ENCODE measurements at places on chromosomes 5 and 9.

DNA sequence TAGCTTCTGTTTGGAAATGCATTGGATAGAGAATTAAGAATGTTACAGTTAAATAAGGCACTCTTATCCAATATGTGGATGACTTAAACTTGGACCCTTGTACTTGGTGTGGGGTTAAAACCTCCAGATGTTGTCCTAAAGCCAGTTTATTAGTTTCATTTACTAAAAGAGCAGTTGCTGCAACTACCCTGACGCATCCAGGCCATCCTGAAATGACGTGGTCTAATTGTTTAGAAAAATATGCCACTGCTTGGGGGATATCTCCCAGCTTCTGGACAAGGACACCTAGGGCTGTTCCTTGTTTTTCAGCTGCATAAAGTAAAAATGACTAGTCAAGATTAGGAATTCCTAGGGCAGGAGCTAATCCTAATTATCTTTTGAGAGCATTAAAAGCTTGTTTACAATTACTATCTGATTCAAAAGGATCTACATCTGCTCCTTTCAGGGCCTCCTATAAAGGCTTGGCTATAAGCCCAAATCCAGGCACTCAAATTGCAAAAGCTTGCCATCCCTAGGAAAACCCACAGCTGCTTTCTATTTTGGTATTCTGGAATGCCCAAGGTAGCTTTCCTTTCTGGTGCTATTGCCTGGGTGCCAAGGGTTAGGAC lies 45.7 kb upstream of the SLCO4C1 start:
- DNase-seq, result no peak

DNA sequence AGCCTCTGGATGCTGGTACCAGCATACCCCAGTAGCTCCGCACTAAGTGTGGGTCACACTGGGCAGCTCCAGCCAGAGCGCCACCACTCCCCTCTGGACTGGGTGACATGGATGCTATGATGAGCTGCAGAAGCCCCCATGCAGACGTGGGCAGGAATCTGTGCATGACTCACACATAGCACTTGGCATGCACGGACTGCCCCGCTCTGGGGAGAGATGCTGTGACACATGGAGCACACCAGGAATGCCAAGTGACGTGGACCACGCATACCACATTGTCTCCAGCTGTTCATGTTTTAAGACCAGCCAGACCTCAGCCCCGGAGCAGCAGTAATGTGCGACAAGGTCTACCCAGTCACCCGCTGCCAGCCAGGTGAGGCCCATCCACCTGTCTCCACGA lies 64.1 kb downstream of the SEMA4D start:
- no peak for DNase-seq

DNA sequence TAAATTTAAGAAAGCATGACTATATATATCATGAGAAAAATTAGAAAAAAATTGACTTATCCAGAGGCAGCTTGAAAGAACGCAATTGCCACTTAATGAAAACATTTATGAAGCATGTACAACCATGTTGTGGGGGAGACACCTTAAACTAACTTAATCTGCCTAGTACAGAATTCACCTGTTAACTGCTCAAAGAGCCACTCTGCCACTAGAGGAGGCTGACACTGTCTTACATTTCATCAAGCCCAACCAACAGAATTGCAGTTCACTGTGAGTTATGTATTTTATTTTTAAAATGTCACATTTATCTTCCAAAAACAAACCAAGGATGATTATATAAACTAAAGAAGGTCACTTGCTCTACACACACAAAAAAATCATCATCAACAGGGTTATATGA lies 252.9 kb downstream of the MLLT3 start:
- no peak for DNase-seq

GRCh38 chr5:31194468-31194813 lies 955 bp downstream of the CDH6 start:
- DNase-seq, result no peak

GRCh38 chr9:71677209-71677608 lies 91.1 kb downstream of the CEMIP2 start:
- DNase-seq, result no peak

DNA sequence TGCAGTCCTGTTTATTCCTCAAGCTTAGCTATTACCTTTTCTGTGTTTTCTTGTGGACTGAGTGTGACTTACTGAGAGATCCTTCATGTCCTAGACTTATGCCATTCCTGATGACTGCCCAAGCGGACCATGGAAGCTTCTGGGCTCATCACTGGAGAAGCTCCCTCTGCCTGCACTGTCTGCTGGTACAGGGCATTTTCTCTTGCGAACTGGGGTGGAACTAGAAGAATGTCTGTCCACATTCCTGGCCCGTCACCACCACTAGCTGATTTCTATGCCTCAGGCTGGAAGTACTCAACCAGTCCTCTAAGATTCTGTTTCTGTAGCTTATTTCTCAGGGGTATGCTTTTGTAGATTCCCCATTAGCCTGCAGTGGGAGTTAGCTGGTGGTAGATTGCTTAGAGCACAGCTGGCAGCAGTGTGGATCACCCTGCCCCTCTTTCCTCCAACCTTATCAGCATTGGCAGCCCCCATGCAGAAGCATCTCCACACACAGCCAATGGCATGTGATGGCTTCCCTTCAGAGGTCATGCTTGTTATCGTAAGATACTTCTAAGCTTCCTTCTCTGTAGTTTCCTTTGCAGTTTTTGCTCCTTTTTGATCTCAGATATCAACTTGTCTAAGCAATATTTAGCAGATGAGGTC lies 12.4 kb downstream of the SLC36A1 start:
- no peak for DNase-seq

DNA sequence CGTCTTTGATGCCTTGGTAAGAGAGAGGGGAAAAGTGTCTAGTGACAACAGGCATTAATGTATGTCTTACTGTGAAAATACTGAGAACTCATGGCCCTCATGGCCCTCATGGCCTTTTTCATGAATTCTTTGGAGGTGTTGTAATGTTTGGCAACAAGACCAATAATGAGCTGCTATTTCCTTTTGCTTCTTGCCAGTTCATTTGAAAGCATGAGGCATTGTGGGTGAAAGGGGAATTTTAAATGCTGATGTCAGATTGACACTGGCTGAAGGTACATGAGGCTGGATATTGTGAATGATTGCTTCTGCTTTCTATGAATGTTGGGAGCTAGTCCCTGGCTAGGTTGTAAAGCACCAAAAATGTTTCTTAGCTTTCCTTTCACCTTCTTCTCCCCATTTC lies 79.2 kb downstream of the DOCK2 start:
- DNase-seq, result no peak

GRCh38 chr5:54514291-54514690 lies 3.3 kb upstream of the SNX18 start:
- DNase-seq, result no peak

Data from stimulated activated CD8-positive, alpha-beta memory T cell treated with anti-CD3 and anti-CD28 coated beads, Interleukin-2, amount 100 ng/mL, for 1 hour (primary cell).